Fibroblast of villous mesenchyme (primary cell): ENCODE measurements at places on chromosomes 3 and 15. TPM values are rescaled to one million over a fixed set of nuclear protein-coding genes. Genes with fewer than 3 reads are reported as not detected.

DNA sequence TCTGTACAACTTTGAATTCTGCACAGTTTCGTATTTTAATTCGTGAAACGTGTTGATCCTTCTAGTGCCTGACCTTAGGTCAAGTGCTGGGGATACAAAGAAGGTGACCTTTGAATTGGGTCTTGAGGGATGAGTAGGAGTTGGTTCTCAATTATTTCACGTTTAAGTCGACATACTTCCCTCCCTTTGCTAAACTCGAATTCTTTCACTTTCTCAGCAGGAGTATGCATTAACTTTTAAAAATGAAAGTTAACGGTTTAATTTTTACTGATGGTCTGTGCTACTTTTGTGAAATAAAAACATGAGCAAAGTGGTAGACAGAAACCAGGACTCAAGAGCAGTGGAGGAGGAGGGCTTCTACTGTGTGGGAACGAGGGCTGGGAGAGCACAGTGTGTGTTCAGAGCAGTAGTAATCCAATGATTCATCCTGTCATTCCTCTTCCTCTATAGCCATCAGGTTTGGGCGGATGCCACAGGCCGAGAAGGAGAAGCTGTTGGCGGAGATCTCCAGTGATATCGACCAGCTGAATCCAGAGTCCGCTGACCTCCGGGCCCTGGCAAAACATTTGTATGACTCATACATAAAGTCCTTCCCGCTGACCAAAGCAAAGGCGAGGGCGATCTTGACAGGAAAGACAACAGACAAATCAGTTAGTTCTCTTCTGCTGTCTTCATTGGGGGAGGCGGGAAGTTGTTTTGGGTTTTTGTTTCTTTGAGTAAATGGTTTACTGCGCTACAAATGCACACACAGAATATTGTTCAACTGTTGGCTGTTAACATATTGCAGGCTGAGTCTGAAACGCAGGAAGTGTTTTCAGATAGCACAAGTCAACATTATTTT is 78.6 kb upstream of the TSEN2 start:
- peak; percentile 99 for DNase-seq

GRCh38 chr15:94070356-94071295 is 160.7 kb upstream of the MCTP2 start:
- peak; percentile 96 for DNase-seq

DNA sequence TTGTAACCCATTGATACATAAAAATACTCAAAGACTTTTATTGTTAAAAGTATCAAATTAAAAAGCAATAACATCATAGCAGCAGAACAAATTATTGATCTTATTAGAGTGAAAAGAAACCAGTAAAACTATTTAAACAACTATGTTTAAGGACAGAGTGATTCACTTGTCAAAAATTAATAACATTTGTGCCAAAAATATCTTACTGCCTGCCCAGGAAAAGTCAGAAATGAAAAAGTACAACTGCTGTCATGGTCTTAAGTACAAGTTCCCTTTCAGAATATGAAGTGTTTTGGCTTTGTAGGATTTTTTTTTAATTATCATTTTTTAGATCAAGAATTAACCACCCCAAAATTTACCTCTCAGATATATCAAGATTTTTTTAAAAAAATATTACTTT is 3.4 kb downstream of the IFT57 start:
- peak; percentile 32 for DNase-seq

DNA sequence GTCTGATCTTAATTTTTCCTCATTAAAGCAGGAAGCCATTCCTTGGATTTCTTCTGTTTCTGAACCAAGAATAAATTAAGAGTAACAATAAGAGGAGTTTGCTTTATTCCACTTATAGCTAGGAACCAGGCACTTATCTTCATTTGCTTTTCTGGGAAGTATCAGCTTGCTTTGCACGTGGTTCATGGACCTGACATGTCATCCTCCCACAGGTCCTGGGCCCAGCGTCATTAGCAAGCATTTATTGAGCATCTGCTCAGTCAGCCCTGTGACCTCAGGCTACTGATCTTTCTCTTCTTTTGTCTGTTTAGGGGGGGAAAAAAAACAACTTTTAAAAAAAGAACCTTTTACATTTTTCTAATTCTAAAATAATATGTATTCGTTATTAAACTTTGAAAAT is 34.7 kb upstream of the CRTC3 start:
- DNase-seq = peak; percentile 64

DNA sequence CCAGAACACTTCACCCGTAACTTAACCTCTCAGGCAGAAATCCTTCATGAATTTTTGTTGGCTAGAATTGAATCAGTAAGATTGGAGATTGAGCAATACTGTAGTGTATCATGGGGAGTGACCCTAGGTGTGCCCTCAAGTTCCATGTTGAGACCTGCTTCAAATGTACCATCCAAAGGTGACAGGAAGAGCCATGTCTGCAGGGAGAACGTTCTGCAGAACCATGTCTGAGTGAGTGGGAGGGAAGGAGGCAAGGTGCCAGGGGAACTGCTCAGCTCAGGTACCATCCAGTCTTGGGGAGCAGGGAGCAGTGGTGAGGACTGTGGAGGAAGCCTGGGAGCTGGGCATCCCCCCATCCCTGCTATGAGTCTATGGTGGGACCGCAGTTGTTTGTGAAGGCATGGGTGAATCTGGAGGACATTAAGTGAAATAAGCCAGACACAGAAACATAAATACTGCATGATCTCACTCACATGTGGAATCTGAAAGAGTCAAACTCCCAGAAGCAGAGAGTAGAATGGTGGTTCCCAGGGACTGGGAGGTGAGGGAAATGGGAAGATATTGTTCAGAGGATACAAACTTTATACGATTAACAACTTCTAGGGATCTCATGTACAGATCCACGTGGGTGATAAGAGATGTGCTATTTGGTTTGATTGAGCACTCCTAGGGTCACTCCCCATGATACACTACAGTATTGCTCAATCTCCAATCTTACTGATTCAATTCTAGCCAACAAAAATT is 23.3 kb downstream of the CFAP161 start:
- DNase-seq = peak; percentile 77

GATA2 gene
- 26.7 and 41.0 TPM in 2 replicates for total RNA-seq
